Glutamatergic neuron (in vitro differentiated cells): ENCODE measurements at places on chromosomes 11 and 22. TPM values are rescaled to one million over a fixed set of nuclear protein-coding genes. Genes with fewer than 3 reads are reported as not detected.

XPNPEP3 gene
- 20.7 TPM for total RNA-seq

DMC1 gene
- total RNA-seq: 4.2 TPM

NTM gene
- 1.2 TPM for total RNA-seq

THOC5 gene
- 175 TPM for total RNA-seq

GRCh38 chr11:63813563-63814382 lies 517 bp downstream of the SPINDOC start:
- H3K27me3 ChIP-seq: peaks cover 2% of the 10 kb centered on the region
- peaks cover 18% of the 10 kb centered on the region for H3K4me1 ChIP-seq
- DNase-seq: peak; percentile 65
- H3K27ac ChIP-seq: peak overlapping the region; percentile 52

DNA sequence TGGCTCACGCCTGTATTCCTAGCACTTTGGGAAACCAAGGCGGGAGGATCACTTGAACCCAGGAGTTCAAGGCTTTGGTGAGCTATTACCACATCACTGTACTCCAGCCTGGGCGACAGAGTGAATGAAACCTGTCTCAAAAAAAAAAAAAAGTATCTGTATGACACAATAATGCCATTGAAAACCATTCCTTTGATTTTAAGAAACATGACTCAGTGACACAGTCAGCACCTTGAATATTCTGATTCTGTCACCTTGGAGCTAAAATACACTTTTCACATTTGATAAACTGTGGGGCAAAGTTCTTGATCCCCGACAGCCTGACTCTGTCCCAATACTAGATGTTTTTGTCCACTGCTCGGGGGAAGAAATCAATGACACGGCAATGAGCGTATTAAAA lies 16.7 kb upstream of the ELFN2 start:
- peaks cover 17% of the 10 kb centered on the region for H3K36me3 ChIP-seq
- H3K27ac ChIP-seq: no peak overlapping the region
- H3K4me3 ChIP-seq: no peak overlapping the region

DNA sequence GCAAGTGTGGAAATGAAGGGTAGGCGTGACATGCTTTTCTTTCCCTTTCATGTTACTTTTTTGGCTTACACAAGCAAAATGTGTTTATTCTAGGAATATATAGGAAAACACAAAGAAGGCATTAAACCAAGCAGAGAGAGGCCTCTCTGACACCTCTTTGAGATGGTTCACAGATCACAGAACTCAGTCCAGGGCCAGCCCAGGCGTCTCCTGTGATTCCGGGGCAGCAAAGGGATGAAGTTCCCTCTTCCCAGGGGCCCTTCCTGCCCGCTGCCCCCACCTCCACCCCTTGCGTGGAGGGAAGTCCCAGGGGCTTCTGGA lies 78.0 kb downstream of the CACNA1I start:
- DNase-seq: no peak
- no peak overlapping the region for H3K27ac ChIP-seq
- H3K4me1 ChIP-seq: no peaks in the 10 kb centered on the region
- H3K36me3 ChIP-seq: no peaks in the 10 kb centered on the region

- peaks cover 3% of the 10 kb centered on the region for H3K27me3 ChIP-seq
- H3K36me3 ChIP-seq: no peaks in the 10 kb centered on the region
- no peaks in the 10 kb centered on the region for H3K4me1 ChIP-seq
- no peak overlapping the region for H3K27ac ChIP-seq
Measured at GRCh38 chr11:57917632-57918031, 106.0 kb upstream of the OR9Q1 start.

- no peaks in the 10 kb centered on the region for H3K27me3 ChIP-seq
- no peak for DNase-seq
- no peaks in the 10 kb centered on the region for H3K4me1 ChIP-seq
- no peak overlapping the region for H3K27ac ChIP-seq
Measured at GRCh38 chr11:128022007-128022368, 565.4 kb downstream of the ETS1 start.

DNA sequence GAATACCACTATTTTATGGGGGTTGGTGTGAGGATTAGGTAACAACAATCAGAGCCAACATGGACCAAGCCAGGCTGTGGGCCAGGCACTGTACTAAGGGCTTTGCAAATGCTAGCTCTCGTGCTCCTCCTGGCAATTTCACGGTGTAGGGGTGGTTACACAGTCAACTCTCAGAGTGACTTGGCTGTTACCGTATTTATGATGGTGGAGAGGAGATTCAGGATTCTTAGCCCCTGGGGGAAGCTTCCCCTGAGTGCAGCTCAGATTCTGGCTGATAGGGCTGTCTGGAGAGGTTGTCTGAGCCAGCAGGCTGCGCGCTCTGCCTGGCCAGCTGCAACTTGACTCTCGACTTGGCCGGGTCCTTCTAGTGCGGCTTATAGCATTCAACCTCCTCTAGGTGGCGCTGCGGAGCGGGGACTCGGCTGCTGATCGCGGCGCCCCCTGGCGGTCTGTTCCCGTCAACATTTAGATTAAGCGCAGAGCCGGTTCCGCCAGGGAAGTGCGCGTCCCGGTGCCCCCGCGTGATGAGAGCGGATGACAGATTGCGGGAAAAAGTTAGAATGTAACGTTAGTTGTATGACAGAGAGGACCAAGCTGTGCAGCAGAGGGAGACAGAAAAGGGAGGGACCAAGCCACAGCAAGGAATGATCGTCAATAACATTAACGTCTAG lies 4.5 kb upstream of the NCF4 start:
- DNase-seq: peak; percentile 94
- H3K27ac ChIP-seq: no peak overlapping the region
- H3K4me3 ChIP-seq: no peak overlapping the region
- H3K4me1 ChIP-seq: peaks cover 8% of the 10 kb centered on the region

DNA sequence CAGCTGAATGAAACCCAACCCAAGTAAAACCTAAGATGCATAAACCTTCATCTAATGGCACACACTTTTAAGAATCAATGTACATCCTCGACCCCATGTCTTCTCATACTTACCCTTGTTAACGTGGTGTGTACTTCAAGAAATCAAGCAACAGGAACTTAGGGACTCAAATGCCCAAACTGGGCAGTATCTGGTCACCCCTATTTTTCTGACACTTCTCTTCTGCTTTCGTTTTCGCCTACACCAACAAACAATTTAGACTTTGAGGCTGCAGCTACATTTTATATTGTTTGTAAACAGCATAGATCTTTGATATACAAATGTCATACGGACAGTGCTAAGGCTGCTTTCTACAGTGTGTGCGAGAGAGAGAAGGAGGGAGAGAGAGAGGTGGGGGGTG lies 1044.0 kb downstream of the NTM start:
- no peaks in the 10 kb centered on the region for H3K36me3 ChIP-seq
- H3K4me3 ChIP-seq: no peak overlapping the region
- DNase-seq: no peak
- H3K4me1 ChIP-seq: no peaks in the 10 kb centered on the region

DNA sequence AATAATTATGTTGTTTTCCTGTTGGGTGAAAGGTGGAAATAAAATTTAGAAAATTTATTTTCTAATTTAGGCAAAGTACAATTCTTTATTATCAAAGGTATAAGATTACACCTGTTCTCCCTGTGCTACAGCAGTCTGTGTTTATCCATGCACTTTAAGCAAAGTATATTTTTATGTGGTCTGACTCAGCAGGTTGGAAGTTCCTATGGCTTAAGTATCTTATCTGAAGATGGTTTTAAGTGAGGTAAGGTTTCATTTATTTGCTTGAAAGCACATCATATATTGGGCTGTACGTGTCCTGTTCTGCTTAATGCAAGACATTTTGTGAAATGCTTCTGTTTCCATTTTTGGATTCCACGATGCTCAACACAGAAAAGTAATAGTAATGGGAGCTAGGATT lies 14.6 kb downstream of the PPME1 start:
- no peak for DNase-seq
- peaks cover 4% of the 10 kb centered on the region for H3K36me3 ChIP-seq
- no peaks in the 10 kb centered on the region for H3K4me1 ChIP-seq
- H3K27ac ChIP-seq: no peak overlapping the region
- no peaks in the 10 kb centered on the region for H3K27me3 ChIP-seq
